ENCODE measurements at places on chromosomes 12 and 14. TPM values are rescaled to one million over a fixed set of nuclear protein-coding genes. Genes with fewer than 3 reads are reported as not detected.
A peak's percentile ranks its signal among the peaks of the same experiment; 100 is the strongest.

GRCh38 chr14:75793806-75794205 is 132.8 kb downstream of the TTLL5 start:
- DNase-seq = no peak

DNA sequence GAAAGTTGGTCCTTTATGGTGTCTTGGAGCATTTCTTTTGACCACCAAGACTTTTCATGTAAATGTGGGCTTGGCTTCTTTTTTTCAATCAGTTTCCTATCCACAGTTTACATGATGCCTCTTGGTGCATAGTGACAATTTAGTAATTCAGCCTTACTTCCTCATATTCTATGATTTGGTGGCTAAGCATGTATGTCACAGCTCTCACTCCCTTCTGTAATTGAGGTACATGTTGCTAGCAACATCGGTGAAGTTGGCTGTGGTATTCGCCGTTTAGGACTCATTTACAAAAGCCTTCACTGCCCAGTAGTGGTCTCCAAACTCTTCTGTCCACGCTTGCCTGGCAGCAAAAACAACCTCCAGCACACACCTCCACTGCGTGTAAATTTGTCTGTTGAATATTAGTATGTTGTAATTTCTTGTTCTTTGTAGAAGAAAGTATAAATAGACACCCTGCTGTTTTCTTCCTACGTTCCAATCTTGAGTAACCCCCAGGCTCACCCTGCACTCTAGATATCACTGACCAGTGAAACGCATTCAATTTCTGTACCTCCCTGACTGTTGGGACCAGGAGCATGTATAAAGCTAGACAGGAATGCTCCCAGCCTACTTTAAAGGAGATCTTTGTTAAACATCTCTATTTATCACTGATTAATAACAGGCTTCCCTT is 90.4 kb downstream of the PPP2R5C start:
- DNase-seq = no peak

DNA sequence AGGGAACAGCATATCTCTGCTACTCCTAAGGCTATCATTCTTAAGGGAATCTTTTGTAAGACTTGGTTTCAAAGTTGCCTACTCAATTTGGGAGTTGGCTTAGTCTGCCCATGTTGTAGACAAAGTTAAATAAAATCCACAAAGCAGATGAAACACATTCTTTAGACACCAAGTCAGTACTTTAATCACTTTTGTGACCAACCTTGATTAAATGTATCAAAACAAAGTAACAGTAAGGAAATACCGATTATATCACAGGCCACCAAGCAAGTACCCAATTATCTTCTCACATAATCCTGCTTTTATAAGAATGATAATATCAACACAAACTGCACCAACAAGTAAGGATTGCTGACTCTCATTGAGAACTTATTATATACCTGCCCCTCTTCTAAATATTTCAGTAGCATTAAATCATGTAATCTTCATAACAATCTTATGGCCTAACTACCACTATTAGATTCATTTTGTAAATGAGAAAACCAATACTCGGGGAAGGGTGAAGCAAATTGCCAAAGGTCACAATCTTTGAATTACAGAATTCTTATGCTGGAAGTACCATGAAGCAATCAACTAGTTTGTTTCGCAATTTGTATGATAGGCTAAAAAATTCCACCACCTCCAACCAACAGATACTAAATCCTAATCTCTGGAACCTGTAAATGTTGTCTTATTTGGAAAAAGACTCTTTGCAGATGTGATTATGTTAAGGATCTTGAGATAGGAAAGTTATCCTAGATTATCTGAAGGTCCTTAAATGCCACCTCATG is 12.6 kb upstream of the DIO2 start:
- no peak for DNase-seq

GRCh38 chr12:85441741-85442140 is 161.7 kb downstream of the ALX1 start:
- DNase-seq = no peak

DNA sequence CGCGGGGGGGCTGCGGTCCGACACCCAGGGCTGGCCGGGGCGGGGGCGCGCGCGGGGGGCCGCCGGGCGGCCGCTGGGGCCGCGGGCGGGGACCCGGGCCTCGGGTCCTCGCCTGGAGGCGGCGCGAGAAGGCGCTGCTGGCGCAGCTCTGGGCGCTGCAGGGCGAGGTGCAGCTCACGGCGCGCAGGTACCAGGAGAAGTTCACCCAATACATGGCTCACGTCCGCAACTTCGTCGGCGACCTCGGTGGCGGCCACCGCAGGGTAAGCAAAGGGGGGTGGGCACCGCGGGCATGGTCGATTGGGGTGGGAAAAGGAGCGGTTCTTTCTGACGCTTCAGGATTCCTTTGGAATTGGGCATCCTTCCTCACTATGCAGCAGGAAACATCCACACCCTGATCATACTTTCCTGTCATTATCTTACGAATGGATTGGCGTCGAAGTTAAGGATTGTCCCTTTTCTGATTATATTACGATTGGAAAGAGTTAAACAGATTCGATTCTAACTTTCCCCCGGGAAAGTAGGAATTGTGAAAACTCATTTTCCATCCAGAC is 798 bp downstream of the PDZRN4 start:
- no peak for DNase-seq

- DNase-seq = no peak
Measured at GRCh38 chr12:41527062-41527461, 338.9 kb downstream of the PDZRN4 start.

- DNase-seq = no peak
Measured at GRCh38 chr14:102909911-102910310, 12.6 kb upstream of the AMN start.

GRCh38 chr12:54991161-54991990 is 6.8 kb upstream of the TESPA1 start:
- DNase-seq = no peak

DNA sequence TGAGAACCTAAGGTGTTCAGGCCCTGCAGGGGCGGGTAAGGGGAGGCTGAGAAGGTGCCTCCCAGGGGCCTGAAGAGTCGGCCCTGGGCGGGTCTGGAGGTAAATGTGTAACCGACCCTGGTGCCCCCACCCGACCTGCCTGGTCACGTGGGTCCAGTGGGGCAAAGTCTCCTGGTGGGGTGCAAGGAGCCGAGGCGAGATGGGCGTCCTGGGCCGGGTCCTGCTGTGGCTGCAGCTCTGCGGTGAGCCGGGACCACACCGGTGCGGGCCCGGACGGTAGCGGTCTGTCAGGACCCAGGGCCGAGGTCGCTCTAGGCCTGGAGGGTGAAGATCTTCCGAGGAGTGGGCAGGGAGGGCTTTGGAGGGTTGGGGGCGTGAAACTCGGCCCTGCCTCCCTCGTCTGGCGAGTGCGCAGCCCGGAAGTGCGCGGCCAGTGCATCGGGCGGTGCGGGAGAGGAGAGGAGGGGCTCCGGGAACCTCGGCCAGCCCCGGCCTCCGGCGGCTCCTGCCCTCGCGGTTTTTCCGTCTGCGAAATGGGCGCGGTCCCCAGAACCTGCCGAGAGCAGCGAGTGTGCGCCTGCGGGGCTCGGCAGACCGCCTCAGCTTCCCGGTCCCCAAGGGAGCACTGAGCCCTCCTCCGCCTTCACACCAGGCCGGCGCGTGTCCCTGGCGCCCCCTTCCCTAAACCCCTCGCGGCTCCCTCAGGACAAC is at the start of gene AMN:
TSS of gene AMN (plus strand) at position 174 of the 711 bp plus-strand sequence. CDS start at position 200, 26 bp downstream.
- DNase-seq = peak; percentile 34

DNA sequence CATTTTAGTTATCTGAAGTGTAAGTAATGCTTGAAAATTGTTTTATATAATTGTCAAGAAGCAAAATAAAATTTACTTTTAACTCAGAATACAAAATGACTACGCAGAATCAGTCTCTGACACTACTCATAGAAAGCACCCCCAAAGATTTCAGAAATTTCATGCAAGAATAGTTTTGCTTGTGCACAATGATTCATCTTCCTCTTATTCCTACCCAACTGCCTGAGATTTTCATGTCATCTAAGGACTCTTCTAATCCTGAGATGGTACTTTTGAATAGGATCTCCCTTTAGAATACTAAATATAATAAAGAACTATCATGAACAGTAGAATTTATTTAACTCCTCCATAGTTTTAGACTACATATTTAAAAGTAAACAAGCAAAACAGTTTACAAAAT is 485.3 kb upstream of the MGAT4C start:
- DNase-seq = no peak

DNA sequence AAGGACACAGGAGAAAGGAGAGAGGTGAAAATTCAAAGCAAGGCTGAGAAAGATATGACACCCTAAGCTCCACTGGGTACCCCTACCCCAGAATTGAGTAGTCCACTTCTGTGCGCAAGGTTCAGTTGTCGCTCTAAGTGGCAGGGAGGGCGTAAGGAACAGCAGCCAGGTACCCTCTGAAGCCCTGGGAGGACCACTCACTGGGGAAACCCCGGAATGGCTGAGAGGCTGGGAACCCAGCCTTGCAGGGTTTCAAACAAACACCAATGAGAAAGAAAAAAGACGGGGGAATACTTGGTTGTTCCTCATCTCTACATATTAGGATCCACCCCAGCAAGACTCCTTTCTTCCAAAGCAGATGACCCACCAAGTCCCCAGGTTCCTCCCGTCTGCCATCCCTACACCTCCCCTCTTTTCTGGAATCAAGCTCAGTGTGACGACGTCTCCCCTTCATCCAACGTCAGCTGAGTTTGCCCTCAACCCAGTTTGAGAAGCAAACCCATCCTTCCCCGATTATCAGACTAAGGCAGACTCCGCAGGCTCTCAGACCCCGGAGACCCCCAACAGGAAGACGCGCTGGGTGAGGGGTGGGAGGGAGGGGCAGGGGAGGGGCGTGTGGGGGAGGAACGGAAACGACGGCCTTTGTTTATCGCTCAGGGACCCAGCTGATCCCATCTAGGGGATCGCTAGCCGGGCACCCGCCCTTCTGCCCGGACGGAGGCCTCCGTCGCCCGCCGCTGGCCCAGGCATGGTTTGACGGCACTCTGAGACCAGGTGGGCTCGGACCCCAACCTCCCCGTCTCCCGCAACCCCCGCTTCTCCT is 795 bp downstream of the LMBR1L start:
- peak; percentile 42 for DNase-seq

ATL1 gene
- 4.4 TPM for polyA plus RNA-seq

FGF23 gene
- not detected for polyA plus RNA-seq

CLEC4D gene
- not detected for polyA plus RNA-seq

ANKRD9 gene
- 21.9 TPM for polyA plus RNA-seq
